ENCODE measurements at places on chromosomes 7 and 10. TPM values are rescaled to one million over a fixed set of nuclear protein-coding genes. Genes with fewer than 3 reads are reported as not detected.
A peak's percentile ranks its signal among the peaks of the same experiment; 100 is the strongest.

The RHOBTB1 gene
- total RNA-seq = not detected

DNA sequence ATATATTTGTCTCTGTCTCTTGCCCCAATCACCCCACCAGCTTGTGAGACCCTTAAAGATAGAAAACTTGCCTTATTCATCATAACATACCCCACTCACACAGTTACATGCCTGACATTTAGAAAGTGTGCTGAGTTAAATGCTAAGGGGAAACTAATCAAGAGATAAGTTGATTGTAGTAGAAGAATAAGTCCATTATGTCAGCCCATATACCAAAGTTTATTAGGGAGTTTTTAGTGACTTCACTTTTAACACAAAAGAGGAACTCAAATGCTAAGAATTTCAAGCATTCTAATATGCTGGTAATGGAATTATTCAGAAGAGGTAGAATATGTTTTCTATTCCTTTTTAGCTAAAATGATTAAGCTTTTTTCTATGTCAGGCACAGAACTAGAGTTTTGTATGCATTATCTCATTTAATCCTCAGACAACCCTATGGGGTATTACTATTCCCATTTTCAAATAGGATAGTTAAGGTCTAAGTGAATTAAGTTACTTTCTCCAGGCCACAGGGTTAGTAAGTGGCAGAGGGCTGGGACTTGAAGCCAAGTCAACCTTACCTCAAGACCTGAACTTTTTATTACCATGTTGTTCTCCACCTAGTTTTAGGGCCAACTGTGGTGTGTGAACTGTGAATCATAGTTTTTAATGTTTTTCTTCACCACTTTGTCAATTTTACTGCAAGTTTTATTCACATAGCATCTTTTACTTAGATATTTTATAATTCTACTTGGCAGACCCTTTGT, 19.6 kb downstream of the ASAH2 start:
- no peak for DNase-seq

The NME8 gene
- total RNA-seq = not detected

The ODAD2 gene
- 0.22 TPM for total RNA-seq

DNA sequence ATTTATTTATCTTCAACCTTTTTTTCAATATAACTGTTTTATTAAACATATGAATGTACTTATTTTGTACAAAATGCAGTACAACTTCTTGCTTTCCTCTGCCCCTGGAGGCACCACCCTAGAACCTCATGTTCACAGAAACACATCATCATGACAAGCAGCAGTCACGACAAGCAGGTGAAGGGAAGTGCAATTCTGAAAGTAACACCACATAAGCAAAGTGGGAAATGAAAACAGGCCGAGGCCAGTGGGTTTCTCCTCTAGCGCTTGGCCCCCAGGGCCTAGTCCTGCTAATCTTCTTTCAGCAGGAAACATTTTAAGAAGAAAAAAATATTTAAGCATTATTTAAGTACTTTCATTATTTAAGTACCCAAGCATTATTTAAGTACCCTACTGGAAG, 598.1 kb downstream of the SH2D4B start:
- DNase-seq = no peak

DNA sequence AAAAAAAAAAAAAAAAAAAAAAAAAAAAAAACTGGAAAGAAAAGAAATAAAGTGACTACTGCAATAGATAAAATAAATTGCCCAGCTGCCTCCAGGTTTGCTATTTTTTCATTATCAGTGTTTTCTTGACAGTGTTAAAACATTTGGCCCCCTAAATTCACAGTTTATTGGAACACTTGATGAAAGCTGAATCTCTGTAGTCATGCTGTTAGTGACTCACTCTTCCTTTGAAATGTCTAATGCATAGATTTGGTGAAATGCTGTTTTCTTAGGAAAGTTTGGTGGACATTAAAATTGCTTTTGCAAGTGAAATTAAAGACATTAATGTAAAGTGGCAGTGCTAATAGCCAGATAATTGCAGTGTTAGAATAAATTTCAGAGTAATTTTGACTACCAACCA, 785.2 kb downstream of the NRG3 start:
- DNase-seq = no peak

The MKI67 gene
- 266 TPM for total RNA-seq

DNA sequence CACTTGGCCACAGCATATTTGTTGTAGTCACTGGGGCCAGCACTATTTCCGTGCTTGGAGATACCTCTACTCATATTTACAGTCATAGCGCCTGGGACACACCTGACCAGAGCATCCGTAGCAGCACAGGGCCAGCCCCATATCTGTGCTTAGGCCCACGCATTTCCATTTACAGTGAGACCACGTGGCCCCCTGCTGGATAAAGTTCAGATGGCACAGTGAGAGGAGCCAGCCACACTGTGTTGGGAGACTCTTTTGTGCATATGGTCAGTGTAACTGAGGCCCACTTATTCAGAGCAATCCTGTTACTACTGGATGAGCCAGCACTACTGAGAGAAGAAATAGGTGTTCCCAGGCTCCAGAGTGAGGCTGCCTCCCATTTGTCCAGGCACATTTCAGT, 455.3 kb downstream of the REEP3 start:
- peak; percentile 65 for DNase-seq

All from activated naive CD4-positive, alpha-beta T cell treated with anti-CD3 and anti-CD28 coated beads for 36 hours (primary cell).